ENCODE measurements at places on chromosomes 16 and 17.

DNA sequence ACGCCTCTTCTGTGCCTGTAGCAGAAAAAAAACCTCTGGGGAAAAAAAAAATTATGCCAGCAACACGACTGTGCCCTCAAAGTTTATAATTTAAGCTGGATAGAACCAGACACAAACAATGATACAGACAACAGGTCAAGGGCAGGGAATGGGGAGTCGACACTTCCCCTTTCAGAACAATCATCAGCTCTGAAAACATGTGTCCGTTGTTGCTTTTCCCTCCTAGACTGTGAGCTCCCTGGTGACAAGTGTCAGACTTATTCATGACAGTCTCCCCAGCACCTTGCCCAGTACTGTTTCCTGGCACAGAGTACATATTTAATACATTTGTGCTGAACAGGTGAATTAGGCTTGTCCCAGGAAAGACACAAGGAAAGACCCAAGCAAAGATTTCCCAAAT is 178.3 kb downstream of the SOX9 start:
- DNase-seq: no peak

GRCh38 chr16:79171931-79172705 is 428.4 kb downstream of the MAF start:
- no peak for DNase-seq

GRCh38 chr17:73612031-73612472 is 32.2 kb downstream of the SDK2 start:
- no peak for DNase-seq

- DNase-seq: no peak
Observed at GRCh38 chr17:32393904-32394303, 43.9 kb downstream of the ZNF207 start.

Measured in hematopoietic multipotent progenitor cell treated with erythropoietin and hydrocortisone succinate and interleukin-3 and kit ligand, for 6 days (in vitro differentiated cells).